NCI-H1092 (cell line): ENCODE measurements at places on chromosomes 11 and 22.

DNA sequence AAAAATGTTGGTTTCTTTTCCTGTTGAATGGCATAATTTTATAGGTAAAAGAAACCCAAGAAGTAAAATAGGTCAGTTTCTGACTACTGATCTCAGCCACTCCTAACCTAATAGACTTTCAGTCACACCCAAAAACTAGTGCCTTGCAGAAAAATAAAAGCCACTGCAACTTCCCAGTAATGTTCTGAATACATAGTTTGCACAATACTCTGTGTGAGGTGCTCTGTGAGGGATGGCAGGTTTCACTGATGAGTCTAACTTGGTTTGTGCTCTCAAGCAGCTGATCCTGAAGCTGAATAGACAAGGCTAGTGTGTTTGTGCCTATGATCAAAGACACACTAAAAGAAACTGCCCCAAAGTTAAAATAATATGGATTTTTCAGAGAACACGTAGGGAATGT lies 758.3 kb downstream of the NELL1 start:
- no peak for DNase-seq

GRCh38 chr22:25110846-25111578 lies 88.6 kb upstream of the CRYBB3 start:
- peak; percentile 38 for DNase-seq

- no peak for DNase-seq
These were observed 25.1 kb upstream of the PAMR1 start for GRCh38 chr11:35550374-35551036.

GRCh38 chr11:123069908-123070821 lies 8.2 kb upstream of the HSPA8 start:
- no peak for DNase-seq

DNA sequence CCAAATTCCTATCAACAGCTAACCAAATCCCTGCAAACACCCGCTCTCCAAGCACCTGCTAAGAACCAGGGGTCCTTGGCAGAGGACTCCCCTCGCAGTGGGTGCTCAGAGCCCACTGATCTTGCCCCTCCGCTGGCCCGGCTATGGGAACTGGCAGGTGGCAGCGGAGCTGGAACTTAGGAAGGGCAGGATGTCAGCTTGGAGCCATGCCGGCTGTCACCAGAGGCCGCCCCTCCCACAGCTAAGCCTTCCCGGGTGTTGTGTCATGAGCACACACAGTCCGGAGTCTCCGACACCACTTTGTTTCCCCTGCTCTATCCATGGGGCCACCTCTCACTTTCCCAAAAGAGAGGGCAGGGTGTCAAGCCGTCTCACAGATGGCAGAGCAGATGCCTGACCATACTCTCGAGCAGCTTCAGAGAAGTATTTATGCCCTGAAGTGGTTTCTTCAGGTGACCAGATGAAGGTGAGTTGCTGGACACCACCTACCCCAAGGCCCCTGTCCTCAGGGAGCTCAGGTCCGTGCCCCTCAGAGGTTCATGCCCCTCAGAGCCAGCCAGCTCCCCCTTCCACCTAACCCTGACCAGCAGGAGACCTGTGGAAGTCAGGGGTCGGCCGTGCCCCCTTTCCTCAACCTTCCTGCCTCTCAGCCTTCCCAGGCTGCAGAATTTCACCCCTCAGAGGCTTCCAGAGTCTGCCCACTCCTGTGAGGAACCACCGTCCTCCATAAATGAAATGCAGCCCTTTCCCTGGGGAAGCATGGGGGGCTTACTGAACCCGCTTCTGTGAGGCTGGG lies 545.7 kb upstream of the B3GAT1 start:
- DNase-seq = no peak

- no peak for DNase-seq
These were observed 195.7 kb downstream of the IGLL1 start for GRCh38 chr22:23384431-23384830.

DNA sequence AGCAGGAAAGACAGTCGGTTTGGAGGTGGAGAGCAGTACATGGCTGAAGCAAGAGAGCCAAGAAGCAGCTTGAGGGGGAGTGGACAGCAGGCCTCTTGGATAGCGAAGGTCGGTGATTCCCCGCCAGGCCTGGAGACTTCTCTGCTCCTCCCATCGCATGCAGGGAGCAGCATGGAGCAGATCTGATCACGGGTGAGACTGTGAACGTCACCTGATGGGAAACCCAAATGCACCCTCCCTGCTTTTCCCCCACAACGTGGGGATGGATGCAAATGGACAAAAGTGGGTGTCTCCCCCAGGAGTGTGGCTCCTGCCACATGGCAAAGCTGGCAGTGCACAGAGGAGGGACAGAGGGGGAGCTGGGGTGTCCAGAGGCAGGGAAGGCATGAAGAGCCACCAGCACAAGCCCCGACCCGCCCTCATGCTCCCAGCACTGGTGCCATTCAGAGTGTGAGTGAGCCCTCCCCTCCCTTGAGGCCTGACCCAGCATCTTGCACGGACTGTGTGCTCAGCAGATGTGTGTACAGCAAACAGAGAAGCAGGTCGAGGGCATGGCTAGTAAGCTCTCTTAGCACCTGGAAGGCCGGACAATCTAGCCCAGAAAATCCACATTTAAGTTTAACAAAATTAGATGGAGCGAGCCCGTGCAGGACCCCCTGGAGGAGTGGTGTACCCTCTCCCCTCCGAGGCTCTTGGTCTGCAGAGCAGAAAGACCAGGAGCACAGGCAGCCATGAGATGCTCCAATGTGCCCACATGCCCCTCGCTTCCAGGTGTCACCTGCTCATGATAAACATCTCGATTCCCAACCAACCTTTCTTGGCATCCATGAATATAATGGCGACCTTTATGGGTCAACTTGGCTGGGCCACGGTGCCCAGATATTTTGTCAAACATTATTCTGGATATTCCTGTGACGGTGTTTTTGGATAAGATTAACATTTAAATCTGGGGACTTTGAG lies 661.7 kb downstream of the TBC1D22A start:
- no peak for DNase-seq

GRCh38 chr11:94862926-94863880 lies 95.0 kb downstream of the AMOTL1 start:
- DNase-seq = no peak

DNA sequence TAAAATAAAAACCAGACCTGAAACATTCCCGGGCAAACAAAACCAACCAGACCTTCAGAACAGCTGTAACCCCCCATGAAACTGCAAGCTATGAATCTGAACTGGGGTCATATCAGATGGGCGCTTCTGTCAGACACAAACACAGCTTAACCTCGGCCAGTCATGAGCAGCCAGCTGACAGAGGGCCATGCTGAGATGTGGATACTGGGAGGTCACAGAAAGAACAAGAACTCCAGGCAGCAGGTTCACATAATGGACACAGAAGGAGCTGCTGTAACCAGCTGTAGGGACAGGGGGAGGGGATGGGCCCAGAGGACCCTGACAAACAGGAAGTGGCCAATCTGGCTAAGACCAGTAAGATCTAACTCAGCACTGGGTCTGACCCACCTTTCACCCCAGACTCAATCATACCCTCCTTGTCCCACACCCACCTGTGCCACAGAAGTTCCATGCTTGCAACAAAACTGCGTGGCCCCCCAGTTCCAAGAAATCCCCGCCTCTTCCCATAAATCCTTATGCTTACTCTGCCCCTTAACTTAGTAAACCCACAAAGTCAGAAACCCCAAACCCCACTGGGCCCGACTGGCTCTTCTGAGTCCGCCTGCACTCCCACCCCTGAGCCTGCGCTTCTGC lies 4.0 kb downstream of the APOL4 start:
- DNase-seq = no peak

DNA sequence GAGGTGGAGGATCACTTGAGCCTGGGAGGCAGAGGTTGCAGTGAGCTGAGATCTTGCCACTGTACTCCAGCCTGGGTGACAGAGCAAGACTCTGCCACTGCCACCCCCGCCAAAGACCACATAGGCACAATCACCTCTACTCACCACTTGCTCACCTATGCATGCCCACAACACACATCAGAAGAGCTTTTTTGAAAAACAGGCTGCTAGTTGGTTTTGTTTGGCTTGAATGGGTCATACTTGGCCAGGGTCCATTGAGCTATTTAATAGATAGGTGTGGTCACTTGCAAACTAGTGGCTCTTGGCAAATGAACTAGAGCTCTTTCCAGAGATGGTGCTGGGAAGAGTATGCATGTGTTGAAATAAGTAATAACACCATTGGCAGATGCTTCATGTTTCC lies 80.1 kb downstream of the EMSY start:
- DNase-seq = peak; percentile 57

DNA sequence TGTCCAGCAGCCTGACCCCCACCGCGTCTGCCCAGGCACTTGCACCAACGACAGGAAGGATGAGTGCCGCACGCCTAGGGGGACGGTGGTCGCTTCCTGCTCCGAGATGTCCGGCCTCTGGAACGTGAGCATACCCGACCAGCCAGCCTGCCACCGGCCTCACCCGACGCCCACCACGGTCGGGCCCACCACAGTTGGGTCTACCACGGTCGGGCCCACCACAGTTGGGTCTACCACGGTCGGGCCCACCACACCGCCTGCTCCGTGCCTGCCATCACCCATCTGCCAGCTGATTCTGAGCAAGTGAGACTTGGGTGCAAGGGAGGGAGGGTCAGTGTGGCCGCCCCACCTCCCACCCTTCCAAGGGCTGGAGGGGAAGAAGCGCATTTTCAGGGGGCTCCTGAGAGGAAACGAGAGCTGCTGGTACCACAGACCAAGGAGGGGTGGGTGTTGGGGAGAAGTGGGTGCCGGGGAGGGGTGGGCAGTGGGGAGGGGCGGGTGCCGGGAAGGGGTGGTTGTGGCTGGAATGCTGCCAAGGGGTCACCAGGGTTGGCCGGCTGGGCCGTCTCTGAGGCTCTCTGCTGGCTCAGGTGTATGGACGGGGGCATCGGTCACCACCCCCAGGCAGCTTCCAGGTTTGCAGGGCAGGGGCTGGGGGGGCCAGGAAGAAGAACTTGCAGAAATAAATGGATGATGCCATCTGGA lies 27.7 kb upstream of the MUC5B start:
- DNase-seq = no peak

- DNase-seq = no peak
These were observed 186.8 kb upstream of the MPPED2 start for GRCh38 chr11:30772908-30773307.

DNA sequence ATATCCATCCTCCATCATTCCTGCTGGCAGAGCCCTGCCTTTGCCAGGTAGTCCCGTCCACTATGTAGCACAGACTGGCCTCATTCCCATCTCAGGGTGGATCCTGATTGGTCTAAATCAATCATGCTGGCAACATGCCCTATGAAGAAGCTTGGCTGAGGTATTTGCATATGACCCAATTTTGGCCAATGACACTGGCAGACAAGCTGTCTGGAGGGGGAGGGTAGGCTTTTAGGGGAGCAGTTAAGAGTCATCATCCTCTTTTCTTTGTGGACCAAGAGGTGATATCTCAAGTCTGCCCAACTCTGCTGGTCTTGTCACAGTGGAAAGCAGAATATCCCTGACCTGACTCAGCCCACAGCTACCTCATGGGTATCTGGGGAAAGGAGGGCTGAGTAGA lies 5.1 kb downstream of the CCDC89 start:
- no peak for DNase-seq

GRCh38 chr11:23995891-23996290 lies 501.0 kb upstream of the LUZP2 start:
- no peak for DNase-seq

GRCh38 chr11:60835534-60835846 lies 6.4 kb upstream of the CCDC86 start:
- no peak for DNase-seq

GRCh38 chr11:79165908-79166307 lies 274.9 kb downstream of the TENM4 start:
- DNase-seq = no peak

- DNase-seq = no peak
These were observed 923.2 kb downstream of the NTM start for GRCh38 chr11:132293586-132293985.

GRCh38 chr11:120612513-120613263 lies 101.1 kb downstream of the GRIK4 start:
- no peak for DNase-seq

- no peak for DNase-seq
These were observed 373.9 kb downstream of the ETS1 start for GRCh38 chr11:128213461-128213860.

DNA sequence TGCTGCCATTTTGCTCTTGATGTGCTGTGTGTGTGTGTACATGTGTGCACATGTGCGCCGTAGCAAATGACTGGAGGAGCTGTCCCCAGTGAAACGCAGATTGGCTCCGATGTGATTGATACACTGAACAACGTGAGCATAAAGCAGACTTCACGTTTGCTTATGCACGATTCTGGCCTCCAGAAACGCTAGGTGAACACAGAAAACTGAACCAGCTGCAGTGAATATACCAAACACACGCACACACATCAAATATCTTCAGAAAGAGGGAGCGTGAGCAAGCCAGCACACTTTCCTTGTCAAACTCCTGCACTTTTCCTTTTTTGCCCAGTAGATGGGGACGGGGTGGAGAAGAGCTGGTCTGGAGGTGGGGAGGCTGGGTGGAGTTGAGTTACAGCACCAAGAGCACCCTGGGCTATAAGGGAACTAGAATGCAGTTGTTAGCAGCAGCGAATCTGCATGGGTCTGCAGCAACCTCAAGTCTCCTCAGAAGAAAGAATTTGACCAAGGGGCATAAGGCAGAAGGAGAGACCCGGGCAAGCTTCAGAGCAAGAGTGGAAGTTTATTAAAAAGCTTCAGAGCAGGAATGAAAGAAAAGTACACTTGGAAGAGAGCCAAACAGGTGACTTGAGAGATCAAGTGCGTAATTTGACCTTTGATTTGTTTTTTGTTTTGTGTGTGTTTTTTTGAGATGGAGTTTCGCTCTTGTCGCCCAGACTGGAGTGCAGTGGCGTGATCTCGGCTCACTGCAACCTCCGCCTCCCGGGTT lies 77.8 kb upstream of the CADM1 start:
- DNase-seq = peak; percentile 49

DNA sequence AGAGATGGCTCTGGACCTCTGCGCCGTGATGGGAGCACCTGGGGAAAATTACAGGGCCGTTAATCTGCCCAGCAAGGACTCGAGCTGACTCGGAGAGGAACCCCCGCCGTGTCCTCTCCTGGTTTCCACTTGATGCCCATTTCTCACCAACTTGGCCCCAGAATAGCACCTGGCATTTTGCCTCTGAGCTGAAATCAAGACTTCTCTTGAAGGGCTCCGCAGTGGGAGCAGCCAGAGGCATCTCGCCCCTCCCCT lies 19.0 kb upstream of the CABP7 start:
- DNase-seq = peak; percentile 75

- peak; percentile 14 for DNase-seq
These were observed 26.7 kb upstream of the TOLLIP start for GRCh38 chr11:1335811-1336761.

DNA sequence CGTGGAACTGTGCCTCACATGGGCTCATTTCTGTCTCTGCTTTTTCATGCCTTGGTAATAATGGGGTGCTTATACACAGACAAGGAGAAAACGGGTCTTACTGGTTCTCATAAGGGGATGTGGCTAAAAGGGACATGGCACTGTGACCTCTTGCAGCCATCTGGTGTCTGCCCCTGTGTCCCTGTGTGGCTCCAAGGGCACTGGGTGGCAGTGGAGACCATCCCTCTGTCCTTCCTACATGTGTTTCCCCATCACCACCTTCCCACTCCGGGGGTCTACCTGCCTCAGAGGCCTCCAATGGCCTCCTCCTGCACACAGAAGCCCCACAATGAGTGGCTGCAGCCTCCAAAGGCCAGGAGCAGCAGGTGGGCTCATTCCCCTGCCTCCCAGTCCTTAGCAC lies 221.2 kb downstream of the CEP164 start:
- no peak for DNase-seq

GRCh38 chr11:43245466-43245865 lies 66.3 kb upstream of the API5 start:
- no peak for DNase-seq
